ENCODE measurements at places on chromosomes 7 and 10. TPM values are rescaled to one million over a fixed set of nuclear protein-coding genes. Genes with fewer than 3 reads are reported as not detected.

GRCh38 chr7:105519353-105519752 lies 2.7 kb downstream of the PUS7 start:
- DNase-seq: no peak

- no peak for DNase-seq
Measured at GRCh38 chr10:22301193-22301592, 15.0 kb upstream of the COMMD3 start.

- DNase-seq: peak; percentile 73
Measured at GRCh38 chr10:71569775-71570588, 149.6 kb downstream of the C10orf105 start.

DNA sequence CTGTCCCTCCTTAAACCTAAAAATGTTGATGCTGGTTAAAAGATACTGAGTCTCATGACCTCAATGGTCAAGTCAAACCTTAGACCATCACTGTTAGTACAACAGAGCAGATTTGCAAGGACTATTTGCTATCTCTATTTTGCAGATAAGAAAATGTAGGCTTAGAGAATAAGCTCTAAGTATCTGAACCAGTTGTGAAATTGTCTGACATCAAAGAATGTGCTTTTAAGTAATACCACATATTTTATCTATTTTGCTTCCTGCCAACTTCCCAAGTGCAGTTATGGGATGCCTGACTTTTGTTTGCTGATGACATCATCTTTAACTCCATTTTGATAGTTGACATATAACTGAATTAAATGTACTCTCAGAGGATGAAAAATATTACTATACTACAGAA lies 83.6 kb upstream of the TMEM106B start:
- no peak for DNase-seq

Gene UROS
- total RNA-seq: 18.6 TPM

Gene PRR15
- total RNA-seq: not detected

- DNase-seq: no peak
Measured at GRCh38 chr10:34081347-34081743, 733.8 kb downstream of the PARD3 start.

Gene OR2A42
- not detected for total RNA-seq

Gene HYCC1
- 13.1 TPM for total RNA-seq

DNA sequence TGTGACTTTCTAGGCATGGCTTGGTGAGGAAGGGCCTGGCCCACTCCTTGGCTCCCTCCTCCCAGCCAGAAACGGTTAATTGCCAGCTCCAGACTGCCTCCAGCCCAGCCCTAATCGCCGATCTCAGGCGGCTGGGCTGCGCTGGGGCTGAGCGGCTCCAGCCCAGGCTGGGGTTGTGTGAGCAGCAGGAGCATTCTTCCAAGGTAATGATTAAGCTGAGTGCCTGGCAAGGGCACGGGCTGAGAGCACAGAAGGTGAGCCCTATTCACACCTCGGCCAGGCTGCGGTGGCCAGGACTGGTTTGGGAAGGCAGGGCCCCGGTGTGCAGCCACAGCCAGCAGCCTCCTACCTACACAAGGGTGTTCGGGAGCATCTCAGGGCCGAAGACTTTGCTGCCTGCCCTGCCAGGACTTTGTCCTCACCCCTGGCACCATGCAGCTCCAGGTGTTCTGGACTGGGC lies at the start of gene TMEM72:
Gene TMEM72, plus strand, starts transcription at position 257 of the 460 bp plus-strand sequence. Its CDS starts 176 bp downstream, at position 433.
- no peak for DNase-seq

Gene AKR1D1
- total RNA-seq: not detected

Gene IQCE
- total RNA-seq: 4.3 TPM

- no peak for DNase-seq
Measured at GRCh38 chr7:148715027-148715426, 16.3 kb downstream of the CUL1 start.

Gene FEZF1
- total RNA-seq: not detected

DNA sequence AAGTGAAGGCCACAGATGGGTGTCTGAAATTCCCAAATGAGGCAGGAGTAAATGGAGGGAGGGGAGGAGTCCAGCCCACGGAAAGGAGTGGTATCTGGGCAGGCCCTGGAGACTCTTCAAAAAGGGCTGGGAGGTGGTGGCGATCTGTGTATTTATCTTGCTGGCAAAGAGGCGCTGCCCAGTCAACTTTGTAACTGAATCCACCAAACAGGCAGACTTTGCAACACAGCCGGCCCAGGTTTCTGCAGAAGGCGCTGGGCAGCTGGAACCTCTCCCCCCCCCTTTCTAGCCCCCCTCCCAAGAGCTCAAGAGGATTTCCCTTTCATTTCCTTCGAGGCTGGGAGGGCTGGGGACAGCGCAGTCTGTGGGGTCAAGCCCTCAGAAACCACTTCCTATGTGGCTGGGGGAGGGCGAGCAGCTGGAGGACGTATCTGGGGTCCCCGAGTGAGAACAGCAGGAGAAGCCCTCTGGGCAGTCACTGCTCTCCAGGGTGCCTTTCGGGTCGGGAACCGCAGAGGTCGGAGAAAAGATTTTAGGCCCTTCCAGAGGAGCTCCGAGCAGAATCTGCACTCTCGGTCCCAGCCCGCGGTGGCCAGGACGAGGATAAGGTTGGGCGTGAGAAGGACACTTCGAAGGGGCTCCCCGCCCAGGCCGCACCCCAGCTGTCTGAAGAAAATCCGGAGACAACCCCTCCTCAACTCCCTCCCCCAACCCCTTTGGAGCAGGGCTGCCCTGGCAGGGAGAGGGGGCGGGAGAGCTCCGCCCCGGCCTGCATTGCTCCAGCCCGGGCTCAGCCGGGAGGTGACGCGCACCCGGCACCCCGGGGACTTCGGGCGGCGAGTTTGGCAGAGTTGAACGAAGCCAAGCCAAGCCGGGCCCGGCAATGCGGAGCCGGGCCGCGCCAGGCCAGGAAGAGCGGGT lies 965 bp downstream of the ZCCHC24 start:
- peak; percentile 51 for DNase-seq

DNA sequence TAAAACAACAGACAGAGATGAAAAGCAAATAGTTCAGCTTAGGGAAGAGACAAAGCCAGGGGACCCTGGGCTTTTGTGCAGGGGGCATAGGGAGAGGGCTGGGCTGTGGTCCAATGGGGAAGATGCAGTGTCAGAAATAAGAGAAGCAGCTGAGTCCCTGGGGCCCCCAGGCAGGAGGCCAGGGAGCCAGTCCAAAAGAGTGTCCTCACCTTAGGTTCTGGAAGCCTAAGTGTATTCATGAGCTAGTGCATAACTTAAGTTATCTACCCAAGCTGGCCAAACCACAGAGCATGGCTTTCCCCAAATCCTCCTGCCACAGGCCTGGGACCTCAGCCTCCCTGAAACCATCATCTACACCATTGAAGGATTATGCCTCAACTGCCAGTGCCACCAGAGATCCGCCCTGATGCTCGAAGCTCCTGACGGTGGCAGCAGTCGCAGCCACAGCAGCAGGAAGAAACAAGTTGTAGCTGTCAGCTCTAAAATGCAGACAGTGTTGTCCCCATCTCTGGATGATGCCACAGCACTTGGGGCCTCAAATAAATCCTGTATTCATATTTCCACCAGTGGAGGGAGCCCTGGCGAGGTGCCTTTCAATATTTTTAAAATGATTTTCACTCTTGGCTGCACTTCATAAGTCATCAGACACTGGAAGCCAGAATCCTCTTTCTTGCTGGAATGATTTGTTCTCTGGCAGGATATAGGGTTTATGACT lies 574.6 kb downstream of the GRID1 start:
- DNase-seq: no peak

GRCh38 chr7:117750612-117751563 lies 122.4 kb downstream of the CTTNBP2 start:
- DNase-seq: no peak

GRCh38 chr10:27949528-27950241 lies 49.2 kb downstream of the ODAD2 start:
- DNase-seq: no peak

DNA sequence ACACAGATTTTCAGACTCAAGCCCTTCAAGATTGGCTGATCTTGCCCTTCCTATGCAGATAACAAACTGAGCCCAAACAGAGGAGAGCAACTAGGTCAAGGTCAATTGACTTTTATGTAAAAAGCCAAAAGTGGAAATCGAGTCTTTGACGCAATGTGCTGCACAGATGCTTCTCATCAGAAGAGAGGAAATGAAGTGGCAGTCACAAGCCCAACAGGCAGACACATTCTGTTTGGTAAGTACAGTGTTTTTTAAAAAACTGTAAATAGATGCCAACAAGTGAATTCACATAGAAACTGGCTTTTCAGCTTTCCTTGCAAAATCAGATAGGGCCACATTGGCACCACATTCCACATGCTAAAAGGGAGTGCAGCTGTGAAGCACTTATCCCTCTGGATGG lies 606.6 kb downstream of the KCNMA1 start:
- no peak for DNase-seq

GRCh38 chr7:36406156-36406555 lies 16.5 kb downstream of the ANLN start:
- DNase-seq: no peak

DNA sequence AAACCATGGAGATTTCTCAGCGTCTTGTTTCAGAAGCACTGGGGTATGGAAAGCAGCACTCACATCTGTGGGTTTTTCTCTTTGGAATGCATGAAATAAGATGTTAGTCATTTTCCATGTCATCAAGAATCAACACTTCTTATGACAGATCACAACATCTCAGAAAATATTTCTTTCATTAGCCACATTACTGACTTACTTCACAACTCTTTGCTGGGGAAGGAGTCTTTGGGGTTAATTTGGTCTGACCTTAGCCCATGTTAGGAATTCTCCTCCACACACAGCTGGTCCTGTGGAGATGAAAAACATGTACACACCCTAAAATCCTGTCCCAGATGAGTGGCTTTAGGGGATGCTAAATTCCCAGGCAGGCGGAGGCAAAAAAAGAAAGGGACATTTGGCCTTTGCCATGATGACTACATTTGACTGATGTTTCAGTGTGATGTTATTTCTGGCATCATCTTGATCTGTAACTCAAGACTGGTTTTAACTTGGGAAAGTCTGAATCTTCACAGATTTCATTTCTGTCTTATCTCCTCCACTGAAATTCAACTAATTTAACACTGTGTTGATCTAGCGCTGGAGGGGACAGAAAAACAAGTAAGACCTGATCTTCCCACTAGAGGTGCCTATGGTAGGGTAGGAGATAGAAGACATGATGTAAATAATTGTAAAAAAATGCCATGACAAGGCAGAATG lies 363.2 kb downstream of the PRPF18 start:
- no peak for DNase-seq

Gene NKX2-3
- total RNA-seq: not detected

- DNase-seq: no peak
Measured at GRCh38 chr10:99234041-99234790, 1.4 kb downstream of the HPSE2 start.

Gene CNPY1
- total RNA-seq: not detected

- no peak for DNase-seq
Measured at GRCh38 chr7:83486957-83487356, 162.0 kb downstream of the SEMA3E start.

DNA sequence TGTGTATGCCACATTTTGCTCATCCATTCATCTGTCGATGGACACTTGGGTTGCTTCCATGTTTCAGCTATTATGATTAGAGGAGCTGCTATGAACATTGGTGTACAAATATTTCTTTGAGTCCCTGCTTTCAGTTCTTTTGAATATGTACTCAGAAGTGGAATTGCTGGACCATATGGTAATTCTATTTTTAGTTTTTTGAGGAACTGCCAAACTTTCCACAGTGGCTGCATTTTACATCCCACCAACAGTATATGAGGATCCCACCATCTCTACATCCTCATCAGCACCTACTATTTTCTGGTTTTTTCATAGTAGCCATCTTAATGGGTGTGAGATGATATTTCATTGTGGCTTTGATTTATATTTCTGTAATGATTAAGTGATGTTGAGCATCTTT lies 44.7 kb upstream of the ZMIZ2 start:
- DNase-seq: no peak

Gene TMEM184A
- not detected for total RNA-seq

DNA sequence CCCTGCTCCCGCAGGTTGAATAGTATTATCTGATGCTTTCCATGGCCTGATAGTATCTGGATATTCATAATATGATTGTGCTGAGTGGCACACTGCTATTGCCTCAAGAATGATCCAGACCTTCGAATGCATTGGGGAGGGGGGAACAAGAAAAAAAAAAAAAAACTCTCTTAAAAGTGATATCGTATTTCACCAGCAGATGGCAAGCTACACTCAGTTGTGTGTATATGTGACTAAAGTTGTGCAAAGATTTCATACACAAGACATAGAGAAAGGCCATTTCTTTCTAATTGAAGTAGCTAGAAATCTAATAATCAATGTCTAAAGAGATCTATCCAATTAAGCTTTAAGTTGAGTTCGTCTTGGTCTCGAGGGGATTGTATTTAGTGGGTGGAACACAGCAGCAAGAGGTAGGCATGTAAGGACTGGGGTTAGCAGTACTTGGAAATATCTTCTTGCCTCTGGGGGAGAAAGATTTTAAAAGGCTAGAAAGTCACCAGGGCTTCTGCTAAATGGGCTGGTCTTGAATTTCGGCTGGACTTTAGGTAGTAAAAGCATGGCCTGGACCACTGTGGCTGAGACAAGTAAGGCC lies 15.3 kb downstream of the SFRP4 start:
- no peak for DNase-seq

DNA sequence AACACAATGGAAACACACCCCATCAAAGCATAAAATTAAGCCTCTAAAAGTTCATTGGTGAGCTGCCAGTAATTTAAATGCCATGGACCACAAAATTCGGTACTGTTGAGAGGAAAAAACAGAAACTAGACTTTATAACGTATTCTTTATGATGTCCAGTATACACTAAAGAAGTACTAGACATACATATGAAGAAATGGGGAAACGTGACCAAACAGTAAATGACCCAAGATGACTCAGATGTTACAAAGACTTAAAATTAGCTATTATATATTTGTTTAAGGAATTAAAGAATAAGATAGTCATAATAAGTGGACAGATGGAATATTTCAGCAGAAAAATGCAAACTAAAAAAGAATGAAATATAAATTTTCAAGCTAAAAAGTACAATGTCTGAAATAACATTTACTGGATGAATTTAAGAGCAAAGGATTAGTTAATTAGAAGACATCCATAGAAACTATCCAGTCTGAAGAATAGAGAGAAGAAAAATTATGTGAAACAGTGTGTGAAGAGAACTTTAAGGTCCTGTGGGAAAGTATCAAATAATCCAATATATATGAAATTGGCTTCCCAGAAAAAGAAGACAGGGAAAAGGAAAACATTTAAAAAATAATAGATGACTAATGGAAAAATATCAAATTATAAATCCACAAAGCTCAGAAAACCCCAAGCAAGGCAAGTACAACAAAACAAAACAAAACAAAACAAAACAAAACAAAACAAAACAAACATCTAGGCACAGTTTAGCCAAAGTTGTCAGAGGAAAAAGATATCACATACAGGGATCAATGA lies 69.4 kb downstream of the SAMD9 start:
- DNase-seq: no peak

- DNase-seq: no peak
Measured at GRCh38 chr7:40525764-40526163, 391.0 kb downstream of the SUGCT start.

Gene STARD3NL
- total RNA-seq: 15.7 TPM

Gene HABP2
- not detected for total RNA-seq

GRCh38 chr7:158766570-158767281 lies 62.1 kb upstream of the NCAPG2 start:
- no peak for DNase-seq

Gene SSMEM1
- total RNA-seq: not detected

GRCh38 chr10:1293636-1294435 lies 237.7 kb downstream of the WDR37 start:
- DNase-seq: no peak
